ENCODE measurements at places on chromosomes 13 and 19. TPM values are rescaled to one million over a fixed set of nuclear protein-coding genes. Genes with fewer than 3 reads are reported as not detected.
A peak's percentile ranks its signal among the peaks of the same experiment; 100 is the strongest.

PROZ gene
- not detected for total RNA-seq

ZNF701 gene
- 19.1 TPM for total RNA-seq

GRCh38 chr19:34766386-34766785, 6.6 kb downstream of the ZNF599 start:
- H3K4me3 ChIP-seq = no peak overlapping the region
- H3K36me3 ChIP-seq = peaks cover 77% of the 10 kb centered on the region
- no peak for DNase-seq

- H3K36me3 ChIP-seq = no peaks in the 10 kb centered on the region
- H3K4me1 ChIP-seq = no peaks in the 10 kb centered on the region
- DNase-seq = peak; percentile 76
- no peak overlapping the region for H3K27ac ChIP-seq
- no peaks in the 10 kb centered on the region for H3K27me3 ChIP-seq
Observed at GRCh38 chr13:61728471-61728870, 312.8 kb upstream of the PCDH20 start.

- H3K4me1 ChIP-seq = peaks cover 17% of the 10 kb centered on the region
- peak overlapping the region; percentile 69 for H3K4me3 ChIP-seq
Observed at GRCh38 chr19:2289714-2290435, 7.9 kb upstream of the PEAK3 start.

DNA sequence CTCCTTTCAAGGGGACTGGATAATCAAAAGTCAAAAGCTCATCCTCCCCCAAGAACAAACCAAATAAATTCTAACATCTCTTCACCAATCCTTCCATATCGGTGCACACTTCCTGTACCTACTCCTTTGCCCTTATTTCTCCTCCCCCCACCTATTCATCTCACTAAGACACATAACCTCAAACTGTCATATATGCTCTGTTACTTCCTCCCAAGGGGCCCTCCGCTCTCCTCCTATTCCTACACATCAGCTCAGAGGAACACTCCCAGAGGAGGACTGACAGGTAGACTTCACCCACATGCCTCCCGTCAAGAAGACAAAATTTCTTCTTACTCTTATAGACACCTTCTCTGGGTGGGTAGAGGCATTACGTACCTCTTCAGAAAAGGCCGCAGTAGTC, 48.1 kb downstream of the ZNF93 start:
- no peaks in the 10 kb centered on the region for H3K4me1 ChIP-seq
- H3K4me3 ChIP-seq = no peak overlapping the region

DNA sequence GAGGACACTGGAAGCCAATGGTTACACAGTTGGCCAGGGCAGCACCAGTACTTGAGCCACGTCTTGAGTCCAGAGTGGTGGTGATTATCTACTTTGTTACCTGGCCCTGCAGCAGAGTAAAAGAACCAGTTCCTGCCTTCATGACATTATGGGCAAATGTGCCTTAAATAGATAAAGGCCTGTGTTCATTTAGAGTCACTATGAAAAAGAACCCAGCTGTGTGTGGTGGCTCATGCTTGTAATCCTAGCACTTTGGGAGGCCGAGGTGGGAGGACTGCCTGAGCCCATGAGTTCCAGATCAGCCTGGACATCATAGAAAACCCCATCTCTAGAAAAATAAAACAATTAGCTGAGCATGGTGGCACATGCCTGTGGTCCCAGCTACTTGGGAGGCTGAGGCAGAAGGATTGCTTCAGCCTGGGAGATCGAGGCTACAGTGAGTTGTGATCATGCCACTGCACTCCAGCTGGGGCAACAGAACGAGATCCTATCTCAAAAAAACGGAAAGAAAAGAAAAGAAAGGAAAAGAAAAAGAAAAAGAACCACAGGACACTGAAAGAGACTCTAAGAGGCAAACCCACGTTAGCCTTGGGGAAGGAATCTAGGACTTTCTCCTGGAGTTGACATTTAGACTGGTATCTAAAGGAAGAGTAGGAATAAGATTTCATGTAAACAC, 3.4 kb upstream of the IRF2BP1 start:
- H3K27ac ChIP-seq = no peak overlapping the region
- no peak overlapping the region for H3K4me3 ChIP-seq
- H3K4me1 ChIP-seq = peaks cover 21% of the 10 kb centered on the region
- no peaks in the 10 kb centered on the region for H3K27me3 ChIP-seq
- peaks cover 17% of the 10 kb centered on the region for H3K36me3 ChIP-seq

DNA sequence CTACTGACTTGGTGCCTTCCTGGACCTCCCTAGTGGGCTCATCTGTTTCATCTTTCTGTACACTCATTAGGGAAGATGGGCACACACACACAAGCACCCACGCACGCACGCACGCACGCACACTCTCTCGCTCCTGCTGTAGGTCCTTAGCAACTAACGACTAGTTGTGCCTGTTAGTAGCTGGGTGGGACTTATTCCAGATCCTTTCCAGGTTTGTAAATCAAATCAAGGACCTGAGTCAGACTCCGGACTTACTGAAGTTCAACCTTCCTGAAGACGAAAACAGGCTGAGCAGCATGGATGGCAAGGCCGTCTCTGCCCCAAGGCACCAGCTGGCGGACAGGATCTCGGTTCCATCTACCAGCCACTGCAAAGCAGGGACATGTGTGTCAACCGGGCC, 76.2 kb downstream of the SLC15A1 start:
- no peak overlapping the region for H3K27ac ChIP-seq
- no peak overlapping the region for H3K4me3 ChIP-seq
- no peaks in the 10 kb centered on the region for H3K36me3 ChIP-seq
- DNase-seq = no peak

DNA sequence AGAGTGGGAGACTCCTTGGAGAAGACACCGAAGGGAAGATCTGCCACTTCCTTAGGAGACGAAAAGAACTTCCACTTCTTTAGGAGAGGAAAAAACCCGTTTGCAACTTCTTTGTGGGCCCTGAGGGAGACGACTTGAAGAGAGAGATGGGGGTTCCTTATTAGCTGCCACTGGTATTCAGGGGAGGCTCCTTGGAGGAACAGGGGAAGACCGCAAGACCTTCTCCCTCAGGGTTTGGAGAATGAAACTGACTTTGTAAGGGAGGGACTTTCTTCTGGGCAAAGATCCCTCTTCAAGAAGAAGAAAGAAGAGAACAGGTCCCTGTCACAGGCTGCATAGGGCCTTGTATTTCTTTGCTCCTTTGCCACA, 416 bp downstream of the BCKDHA start:
- peak overlapping the region; percentile 93 for H3K27ac ChIP-seq
- no peaks in the 10 kb centered on the region for H3K27me3 ChIP-seq
- peaks cover 63% of the 10 kb centered on the region for H3K4me1 ChIP-seq
- DNase-seq = no peak
- H3K36me3 ChIP-seq = peaks cover 5% of the 10 kb centered on the region

DNA sequence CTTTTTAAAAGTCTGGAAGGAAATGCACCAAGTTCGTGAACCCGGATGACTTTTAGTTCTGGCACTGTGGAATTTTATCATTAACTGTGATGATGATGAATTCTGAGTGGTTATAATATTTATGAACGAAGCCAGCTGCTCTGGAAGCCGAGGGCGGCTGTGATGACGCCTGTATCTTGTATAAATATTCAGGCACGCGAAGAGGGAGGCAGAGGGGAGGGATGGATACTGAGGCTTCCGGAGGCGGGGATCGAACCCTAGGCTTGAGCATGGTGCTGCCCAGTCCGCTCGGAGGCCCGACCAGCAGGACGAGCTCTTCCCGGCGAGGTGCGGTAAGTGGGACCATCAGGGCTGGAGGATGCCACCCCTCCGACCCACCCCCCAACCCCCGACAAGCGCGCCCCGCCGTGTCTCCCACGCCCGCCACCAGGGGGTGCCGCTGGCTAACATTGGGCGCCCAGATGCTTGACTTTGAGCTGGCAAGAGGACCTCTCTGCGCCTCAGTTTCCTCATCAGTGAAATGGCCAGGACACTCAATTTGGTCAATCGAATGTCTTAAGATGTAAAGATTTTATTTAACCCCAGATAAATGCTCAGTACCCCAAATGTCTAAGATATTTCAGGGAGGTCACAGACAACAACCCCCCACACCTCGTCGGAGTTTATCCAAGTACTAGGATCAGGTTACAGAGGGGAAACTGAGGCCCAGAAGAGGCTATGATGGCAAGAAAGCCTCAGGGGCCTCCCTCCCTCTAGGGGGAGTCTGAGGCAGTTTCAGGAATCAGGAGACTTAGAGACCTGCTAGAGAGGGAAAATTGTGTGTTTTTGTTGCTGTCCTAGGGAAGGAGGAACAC, 4.5 kb upstream of the RAB3A start:
- H3K4me3 ChIP-seq = no peak overlapping the region
- H3K27me3 ChIP-seq = peaks cover 27% of the 10 kb centered on the region
- DNase-seq = peak; percentile 88
- peak overlapping the region; percentile 8 for H3K27ac ChIP-seq

DNA sequence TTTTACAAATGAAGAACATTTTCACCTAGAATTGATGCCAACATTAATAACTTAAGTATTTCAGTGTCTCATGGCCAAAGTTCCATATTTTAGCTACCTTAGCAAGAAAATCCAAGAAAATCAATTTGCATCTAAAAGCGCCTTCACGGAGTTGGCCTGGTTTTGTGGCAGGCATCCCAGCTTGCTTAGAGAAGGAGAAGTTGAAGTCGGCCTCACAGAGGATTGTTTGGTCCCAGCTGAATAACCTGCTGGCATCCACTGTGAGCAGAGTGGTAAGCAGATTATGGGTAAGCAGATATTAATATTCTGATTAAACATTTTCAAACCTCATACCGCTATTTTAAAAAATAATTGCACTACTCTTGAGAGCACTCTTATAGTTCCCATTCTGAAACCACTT, 62.3 kb upstream of the STARD13 start:
- no peak overlapping the region for H3K4me3 ChIP-seq
- no peaks in the 10 kb centered on the region for H3K4me1 ChIP-seq
- no peak for DNase-seq
- no peak overlapping the region for H3K27ac ChIP-seq
- H3K27me3 ChIP-seq = no peaks in the 10 kb centered on the region
- H3K36me3 ChIP-seq = no peaks in the 10 kb centered on the region

DNA sequence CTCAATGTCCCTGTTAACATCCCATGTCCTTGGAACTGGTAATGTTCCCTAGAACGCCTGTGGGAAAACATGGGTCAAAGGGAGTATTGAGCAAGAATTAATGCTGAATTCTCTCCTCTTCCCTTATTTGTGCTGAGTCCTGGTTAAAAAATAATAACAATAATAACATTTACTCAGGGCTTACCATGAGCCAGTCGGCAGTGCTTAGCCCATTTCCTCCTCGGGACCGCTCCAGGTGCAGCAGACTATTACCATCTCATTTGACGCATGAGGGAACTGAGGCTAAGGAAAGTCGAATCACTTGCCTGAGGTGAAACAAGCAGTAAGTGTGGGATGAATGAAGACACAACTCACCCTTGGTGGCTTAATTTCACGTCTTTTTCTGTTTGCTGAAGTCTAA, 33.6 kb upstream of the SLC15A1 start:
- no peak overlapping the region for H3K4me3 ChIP-seq
- no peaks in the 10 kb centered on the region for H3K27me3 ChIP-seq
- no peaks in the 10 kb centered on the region for H3K4me1 ChIP-seq

DNA sequence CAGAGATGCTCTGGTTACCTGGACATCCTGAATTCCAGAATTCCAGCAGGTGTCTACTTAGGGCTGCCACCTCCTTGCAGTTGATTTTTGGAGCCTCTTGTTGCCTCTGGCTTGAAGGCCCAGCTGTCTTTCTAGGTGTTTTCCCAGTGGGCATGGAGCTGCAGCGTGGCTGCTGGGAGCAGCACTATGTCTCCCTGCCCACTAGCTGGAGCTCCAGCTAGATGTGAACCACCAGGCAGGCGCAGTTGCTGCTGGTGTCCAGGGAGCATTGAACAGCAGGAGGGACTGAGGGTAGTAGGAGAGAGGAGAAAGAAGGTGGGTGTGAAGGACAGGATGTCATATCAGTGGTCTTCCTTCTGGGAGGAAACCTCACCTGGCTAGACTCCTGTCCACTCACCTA, 9.9 kb upstream of the SELENOW start:
- no peak overlapping the region for H3K4me3 ChIP-seq
- no peak overlapping the region for H3K27ac ChIP-seq
- H3K4me1 ChIP-seq = no peaks in the 10 kb centered on the region
- no peaks in the 10 kb centered on the region for H3K27me3 ChIP-seq
- no peaks in the 10 kb centered on the region for H3K36me3 ChIP-seq
- DNase-seq = no peak

GRCh38 chr19:29516358-29516725, 9.5 kb upstream of the VSTM2B start:
- H3K4me3 ChIP-seq = no peak overlapping the region
- no peak overlapping the region for H3K27ac ChIP-seq
- H3K4me1 ChIP-seq = no peaks in the 10 kb centered on the region
- H3K36me3 ChIP-seq = no peaks in the 10 kb centered on the region

DNA sequence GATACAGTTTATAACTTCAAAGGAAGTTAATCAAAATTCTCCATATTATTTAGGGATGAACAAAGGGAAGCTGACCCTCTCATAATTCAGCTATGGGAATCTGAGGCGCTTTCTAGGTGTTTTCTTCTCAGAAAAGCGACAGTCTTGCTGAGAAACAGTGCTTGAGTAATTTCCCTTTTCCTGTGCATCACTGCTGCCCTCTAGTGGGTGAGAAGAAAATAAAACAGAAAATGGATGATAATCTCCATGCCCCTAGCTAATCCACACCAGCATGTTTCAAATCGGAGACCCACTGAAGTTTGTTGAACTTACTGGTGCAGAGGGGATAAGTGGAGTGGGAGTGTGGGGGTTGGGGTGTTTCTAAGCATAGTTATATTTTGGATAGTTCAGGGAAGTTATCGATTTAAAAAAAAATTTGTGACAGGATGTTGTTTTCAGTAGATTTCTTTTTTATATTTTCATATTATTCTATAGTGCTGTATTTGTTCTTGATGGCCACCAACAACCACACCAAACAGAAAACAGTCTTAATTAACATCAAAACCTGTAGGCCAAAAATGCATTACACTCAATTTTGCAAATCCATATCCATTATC, 21.4 kb downstream of the LCP1 start:
- no peaks in the 10 kb centered on the region for H3K27me3 ChIP-seq
- no peak overlapping the region for H3K4me3 ChIP-seq
- DNase-seq = peak; percentile 67
- no peaks in the 10 kb centered on the region for H3K4me1 ChIP-seq
- H3K36me3 ChIP-seq = peaks cover 42% of the 10 kb centered on the region
- H3K27ac ChIP-seq = no peak overlapping the region

Measured in left lung (tissue), 14 donors.